ENCODE measurements at places on chromosomes 7 and 10.

- no peak for DNase-seq
These were observed 7.1 kb downstream of the GUSB start for GRCh38 chr7:65974876-65975275.

- DNase-seq: no peak
These were observed 15.8 kb downstream of the ANXA7 start for GRCh38 chr10:73398024-73398423.

DNA sequence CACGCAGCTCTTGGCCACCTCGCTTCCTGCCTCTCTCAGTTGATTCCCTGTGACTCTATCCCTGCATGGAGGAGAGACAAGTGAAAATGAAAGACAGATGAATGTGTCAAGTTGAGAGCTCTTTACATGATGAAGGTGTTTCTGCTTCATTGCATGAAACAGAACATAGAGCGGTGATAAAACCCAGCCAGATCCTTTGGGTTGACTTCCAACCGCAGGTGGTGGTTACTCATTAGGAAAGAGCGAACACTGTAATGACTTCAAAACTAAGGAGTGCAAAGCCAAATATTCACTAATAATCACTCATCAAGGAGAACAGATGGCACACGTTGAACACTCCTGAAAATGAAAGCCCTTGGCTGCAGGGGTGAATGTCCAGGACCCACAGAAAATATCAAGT, 31.8 kb upstream of the WDR11 start:
- no peak for DNase-seq

GRCh38 chr10:34811126-34811967, 3.7 kb downstream of the PARD3 start:
- no peak for DNase-seq

DNA sequence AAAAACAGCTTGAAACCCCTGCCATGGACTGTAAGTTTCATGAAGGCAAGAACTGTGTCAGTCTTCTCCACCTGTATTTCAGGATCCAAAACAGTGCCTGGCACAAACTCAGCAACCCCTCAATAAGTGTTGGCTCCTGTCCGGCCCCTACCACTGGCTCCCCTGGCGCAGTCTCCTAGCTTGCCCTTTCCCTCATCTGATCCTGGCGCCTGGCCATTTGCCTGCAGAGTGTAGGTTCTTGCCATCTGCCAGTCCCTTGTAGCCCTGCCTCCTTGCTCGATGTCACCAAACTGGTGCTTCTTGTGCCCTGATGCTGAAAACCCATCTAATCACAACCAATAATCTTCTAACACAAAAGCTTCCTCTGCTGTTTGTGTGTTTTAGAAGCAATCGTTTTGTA, 60.4 kb downstream of the LGI1 start:
- no peak for DNase-seq

- DNase-seq: no peak
These were observed 76.8 kb upstream of the NKX6-2 start for GRCh38 chr10:132862485-132863420.

DNA sequence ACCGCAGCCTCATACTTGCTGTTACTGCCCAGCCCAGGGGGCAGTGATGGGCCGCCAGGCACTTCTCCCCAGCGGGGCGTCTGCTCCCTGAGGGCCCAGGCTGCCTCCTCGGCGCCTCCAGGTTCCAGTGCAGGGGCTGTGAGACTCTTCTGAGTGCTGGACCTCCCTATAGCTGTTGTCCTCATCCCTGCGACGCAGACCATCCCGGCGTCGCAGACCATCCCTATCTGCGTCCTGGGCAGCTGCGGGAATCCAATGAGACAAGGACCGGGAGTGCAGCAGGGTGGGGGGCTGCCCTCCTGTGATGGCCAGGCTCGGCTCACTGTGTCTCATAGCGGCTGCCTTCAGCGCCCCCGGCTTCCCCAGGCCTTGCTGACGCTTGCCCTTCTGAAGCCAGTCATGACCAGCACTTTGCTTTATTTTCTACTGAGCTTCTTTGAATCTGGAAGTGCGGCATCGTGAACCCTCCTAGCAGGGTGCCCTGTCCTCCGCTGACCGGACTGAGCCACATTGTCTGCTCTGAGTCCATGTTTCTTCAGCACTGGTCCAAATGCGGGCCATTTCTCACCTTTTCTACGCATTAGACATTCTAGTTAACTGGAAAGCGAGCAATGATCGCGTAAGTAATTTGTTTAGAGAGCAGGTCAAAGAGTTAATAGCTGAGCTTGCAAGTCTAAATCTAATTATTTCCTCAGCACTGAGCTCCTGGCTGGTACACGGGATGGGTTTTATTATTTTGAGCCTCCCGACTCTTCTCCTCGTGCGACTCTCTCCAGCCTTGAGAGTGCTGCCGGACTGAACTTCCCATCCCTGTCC, 339.5 kb downstream of the WDR37 start:
- no peak for DNase-seq

- DNase-seq: no peak
These were observed 46.1 kb downstream of the MAGI2 start for GRCh38 chr7:79407351-79407750.

DNA sequence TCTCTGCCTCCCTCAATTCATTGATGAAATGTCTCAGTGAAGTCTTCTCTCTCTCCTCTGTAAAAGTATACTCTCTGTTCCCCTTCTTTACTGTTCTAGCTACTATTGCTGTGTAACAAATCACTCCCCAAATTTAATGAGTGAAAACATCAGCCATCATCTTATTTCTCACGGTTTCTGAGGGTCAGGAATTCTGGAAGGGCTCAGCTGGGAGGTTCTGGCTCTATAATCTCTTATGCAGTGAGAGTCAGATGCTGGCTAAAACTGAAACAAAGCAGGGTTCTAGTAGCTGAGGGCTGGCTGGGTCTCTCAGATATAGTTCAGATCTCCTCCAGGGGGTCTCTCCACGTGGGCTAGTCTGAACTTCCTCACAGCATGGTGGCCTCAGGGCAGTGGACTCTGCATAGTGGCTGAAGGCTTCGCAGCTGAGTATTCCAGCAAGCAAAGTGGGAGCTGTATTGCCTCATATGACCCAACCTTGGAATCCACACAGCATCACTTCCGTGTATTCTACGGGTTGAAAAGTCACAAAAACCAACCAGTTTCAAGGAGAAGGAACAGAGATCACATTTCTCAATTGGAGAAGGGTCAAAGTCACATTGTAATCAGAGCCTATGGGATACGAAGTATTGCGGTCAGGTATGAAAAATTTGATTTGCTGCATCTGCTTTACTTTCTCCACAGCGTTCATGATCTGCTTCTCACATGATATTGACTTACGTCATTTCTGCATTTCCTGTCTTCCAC, 74.8 kb upstream of the ATRNL1 start:
- no peak for DNase-seq

GRCh38 chr10:15843695-15844094, 16.6 kb downstream of the MINDY3 start:
- DNase-seq: no peak

DNA sequence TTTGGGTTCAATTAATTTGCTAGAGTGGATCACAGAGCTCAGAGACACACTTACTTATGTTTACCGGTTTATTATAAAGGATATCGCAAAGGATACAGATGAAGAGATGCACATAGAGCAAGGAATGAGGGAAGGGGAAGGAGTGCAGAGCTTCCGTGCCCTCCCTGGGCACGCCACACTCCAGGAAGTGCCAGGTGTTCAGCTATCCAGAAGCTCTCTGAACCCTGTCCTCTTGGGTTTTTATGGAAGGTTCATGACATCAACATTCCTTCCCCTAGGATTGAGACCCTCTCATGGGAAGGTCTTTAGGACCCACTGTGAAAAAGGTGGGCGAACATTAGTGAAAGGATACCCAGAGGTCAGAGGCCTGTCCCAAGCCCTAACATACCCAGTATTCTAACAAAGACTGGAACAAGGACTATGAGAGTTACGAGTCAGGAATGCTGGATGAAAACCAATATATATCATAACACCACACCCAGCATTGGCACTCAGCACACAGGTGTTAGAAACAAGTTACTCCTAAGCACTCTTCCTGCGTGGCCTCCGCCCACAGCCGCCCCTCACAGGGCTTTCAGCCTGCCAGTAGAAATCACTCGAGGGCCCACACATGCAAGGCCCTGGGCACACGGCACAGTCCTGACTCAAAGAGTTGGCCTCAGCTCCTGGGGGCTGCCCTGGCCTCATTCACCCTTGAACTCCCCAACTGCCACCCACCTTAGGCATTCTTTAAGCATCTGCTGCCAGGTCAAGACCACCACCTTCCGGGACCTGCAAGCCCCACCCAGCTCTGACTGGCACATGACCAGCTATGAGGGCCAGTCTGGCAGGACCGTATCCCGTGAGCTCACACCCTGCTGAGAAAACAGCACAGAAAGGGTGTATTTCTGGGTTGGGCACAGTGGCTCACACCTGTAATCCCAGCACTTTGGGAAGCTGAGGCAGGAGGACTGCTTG, 5.6 kb upstream of the AIFM2 start:
- no peak for DNase-seq

DNA sequence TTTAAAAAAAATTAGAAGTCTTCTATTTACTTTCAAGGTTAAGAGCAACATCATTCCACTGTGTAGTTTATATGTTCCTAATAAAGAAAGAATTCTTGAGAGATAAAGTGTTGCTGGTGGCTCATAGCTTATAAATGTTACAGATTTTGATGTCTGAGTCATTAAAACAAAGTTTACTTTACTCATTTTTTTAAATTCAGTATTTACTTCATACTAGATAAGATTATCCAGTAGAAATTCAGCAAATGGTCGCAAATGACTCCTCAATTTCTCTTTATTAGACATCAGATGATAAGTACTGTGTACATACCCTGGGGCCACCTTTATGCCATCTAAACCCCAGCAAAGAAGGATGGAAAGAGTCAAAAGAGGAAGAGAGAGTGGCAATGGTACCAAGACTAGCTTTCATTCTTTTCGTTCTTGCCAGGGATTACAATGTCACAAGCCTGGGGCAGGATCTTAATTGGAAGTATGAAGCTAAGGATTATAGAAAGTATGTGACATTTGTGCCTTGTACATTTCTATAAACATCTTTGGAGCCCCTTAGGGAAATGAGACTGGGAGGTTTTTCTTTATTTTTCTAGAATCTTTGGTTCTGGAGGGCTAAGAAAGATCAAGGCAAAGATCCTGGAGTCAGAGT, 206.1 kb downstream of the CHRM2 start:
- DNase-seq: no peak

DNA sequence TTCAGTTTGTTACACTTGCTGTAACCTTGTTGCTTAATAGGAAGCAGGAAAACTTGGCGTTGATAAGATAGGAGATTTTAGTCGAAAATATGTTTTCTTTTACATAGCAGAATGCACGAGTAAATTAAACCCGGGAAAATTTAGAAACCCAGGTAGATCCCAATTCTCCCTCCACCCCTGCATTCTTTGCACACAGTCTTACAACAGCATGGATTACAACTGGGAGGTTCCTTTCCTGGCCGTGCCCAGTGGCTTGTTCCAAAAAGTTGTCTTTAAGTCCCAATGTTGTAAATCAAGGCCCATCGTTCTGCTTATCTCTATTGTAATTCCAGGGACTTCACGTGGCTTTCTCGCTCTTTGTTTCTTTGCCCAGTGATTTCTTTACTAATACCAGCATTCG, 1.1 kb upstream of the DPY19L1 start:
- DNase-seq: no peak

DNA sequence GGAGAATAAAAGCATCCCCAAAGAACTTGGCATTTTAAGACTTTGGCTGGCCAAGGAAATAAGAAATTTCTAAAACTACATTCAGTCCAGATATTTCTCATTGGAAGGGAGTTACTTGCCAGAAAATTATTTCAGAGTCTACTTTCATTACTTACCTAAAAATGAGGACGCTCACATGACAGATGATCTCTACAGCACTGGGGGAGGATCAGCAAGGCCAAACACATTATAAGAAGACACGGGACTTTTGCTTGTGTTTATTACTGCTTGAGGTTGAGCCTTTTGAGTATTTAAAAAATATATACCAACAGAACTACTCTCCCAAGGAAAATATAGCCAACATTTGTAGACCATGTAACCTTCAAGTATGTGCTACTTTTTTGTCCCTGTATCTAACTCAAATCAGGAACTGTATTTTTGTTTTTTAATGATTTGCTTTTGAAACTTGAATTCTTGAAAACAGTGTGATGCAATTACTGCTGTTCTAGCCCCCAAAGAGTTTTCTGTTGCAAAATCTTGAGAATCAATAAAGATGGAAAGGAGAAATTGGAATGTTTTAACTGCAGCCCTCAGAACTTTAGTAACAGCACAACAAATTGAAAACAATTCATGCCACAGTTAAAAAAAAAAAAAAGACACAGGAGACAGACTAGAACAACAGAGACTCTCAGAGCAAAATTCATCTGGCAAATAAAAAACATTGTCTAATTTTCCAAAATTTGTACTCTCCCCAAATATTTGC, 128.1 kb downstream of the ZNF438 start:
- no peak for DNase-seq

DNA sequence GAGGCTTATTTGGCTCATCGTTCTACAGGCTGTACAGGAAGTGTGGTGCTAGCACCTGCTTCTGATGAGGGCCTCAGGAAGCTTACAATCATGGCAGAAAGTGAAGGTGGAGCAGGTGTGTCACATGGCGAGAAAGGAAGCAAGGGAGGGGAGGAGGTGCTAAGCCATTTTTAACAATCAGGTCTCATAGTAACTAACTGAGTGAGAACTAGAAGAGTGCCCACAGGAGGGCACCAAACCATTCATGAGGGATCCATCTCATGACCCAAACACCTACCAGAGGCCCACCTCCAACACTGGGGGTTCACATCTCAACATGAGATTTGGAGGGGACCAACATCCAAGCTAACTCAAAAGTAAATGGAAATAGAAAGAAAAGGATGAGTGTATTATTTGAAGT, 78.1 kb downstream of the CXCL12 start:
- no peak for DNase-seq

GRCh38 chr10:49309691-49310411, 10.9 kb downstream of the C10orf71 start:
- no peak for DNase-seq

- no peak for DNase-seq
These were observed 14.4 kb downstream of the MRPL32 start for GRCh38 chr7:42946627-42946950.

DNA sequence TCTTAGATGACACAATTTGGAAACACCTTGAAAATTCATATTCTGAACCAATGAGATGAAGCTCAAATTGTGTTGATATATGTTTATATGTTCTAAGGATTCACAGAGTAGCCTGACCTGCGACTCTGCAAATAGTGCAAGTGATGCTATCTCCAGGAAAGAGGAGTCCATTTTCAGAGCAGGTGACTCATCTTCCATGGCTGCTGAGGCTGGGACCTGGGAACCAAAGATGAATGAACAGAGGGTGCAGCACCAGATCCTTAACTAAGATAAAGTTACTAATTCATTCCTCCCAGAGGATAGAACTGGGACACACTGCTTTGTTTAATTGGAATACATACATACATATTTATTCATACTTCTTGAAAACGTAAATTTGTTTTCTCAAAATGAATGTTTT, 240.6 kb upstream of the SEMA3C start:
- no peak for DNase-seq

DNA sequence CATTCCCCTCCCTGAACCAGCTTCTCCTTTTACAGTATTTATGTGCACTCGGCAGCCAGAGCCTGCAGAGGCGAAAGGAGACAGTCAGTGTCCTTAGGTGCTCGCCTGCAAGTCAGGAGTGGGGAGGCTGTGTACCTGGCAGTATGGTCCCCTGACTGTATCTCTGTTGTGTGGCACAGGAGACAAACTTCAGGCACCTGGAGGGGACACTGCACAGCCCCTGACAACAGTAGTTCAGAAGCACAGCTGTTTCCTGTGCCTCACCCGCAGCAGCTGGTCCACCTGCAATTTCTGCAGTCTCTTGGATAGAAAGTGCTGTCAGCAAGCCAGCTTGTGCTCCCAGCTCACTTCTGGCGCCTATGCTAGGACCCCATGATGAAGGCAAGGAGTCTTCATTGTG, 73.4 kb upstream of the LAMB4 start:
- DNase-seq: no peak

GRCh38 chr10:51770709-51771108, 71.3 kb upstream of the CSTF2T start:
- no peak for DNase-seq
